NCI-H526 (cell line): ENCODE measurements at places on chromosomes 12 and 14.
A peak's percentile ranks its signal among the peaks of the same experiment; 100 is the strongest.

- DNase-seq = no peak
Observed at GRCh38 chr14:61561104-61561503, 134.2 kb upstream of the HIF1A start.

GRCh38 chr12:93699271-93700145 is 22.3 kb downstream of the CRADD start:
- DNase-seq = peak; percentile 20

DNA sequence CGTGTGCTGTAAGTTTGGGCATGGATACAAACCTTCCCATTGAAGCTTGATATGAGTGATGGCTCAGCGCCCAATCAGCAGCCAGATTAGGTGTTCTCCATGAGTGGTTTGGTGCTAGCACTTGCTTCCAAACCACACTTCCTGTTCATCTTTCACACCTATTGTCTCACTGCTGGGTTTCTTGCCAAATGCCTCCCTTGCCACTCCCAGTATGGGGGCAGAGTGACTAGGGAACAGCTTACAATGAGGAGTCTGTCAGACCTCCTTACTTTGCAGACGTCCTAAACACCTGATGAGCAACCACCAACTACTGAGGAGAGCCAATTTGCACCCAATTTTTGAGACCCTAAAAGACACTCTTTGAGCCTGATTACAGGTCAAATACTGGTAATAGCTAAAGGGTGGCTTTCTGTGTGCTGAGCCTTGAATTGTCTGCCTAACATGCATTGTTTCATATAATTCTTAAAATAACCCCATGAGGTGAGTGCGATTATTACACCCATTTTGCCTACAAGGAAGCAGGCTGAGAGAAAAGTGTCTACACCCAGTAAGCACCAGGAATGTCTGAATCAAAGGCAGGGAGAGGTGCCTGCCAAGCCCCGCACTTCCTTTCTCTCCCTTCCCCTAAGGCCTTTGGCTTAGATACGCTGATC is 48.4 kb upstream of the FOS start:
- DNase-seq = peak; percentile 6

DNA sequence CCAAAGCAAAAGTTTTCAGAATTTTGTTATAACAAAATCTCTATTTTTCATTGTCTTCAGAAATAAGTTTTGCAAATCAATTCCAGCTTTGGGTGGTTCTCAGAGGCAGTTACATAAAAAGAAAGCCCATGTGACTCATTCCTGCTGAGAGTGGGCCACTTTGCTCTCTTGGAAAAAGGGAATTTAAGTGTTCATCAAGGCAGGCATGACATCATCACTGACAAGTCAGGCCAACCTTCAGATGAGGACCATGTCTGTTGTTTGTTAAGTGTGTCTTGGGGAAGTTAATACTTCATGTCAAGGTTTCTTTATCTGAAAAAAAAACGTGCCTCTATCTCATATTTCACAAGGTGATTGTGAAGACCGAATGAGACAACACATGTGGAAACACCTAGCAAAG is 519.8 kb upstream of the TMPO start:
- DNase-seq = no peak

- DNase-seq = peak; percentile 56
Observed at GRCh38 chr14:69657950-69658355, 46.6 kb downstream of the SUSD6 start.
